ENCODE measurements at places on chromosomes 5 and 9.
A peak's percentile ranks its signal among the peaks of the same experiment; 100 is the strongest.

DNA sequence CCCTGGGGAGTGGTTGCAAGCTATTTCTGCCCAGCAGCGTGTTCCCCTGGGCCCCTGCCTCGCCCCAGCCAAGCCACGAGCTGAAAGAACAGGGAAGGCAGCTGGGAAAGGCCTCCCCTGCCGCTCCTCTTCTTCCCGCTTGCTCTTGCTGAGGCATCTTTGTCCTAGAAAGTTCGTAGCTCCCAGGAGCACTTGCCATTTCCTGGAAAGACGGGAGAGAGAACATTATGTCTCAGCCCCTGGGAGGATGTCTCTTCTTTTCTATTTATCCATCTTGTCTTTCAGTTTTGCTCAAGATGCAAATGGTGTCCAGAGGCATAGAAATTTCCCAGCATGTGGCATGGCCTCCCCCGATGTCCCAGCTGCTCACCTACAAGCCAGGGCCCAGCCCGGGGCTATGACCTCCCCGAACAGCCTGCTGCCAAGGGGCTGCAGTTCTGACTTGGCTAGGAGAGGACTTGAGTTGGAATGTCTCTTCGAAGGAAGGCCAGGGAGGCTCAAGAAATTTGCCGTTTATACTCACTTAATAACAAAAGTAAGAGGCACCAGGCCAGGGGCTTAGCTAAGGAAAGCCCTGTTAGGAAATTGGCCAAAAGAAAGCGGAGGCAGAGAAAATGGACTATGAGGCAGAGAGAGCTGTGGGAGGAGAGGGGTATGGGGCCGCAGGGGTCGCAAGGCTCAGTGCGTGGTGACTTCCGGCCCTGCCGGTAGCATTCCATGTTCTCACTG lies 87.3 kb downstream of the LIFR start:
- DNase-seq, result no peak

DNA sequence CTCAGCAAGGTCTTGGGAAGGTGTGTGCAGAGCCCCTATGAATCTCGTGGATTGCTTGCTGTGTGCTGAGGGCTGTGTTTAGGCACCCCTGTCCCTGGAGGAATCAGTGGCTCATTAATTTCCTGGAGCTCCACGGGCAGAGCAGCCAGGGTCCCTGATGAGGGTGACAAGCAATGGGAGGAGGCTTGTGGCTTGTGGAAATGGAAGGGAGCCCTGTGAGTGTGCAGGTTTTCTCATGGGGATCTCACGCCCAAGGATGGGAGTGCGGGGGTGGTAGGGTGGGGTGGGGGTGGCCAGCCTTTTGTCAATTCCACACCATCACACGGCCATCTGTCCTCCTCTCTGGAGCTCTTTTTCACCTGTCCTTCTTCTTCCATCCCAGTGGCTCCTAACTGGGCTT lies 25.3 kb downstream of the PHF2 start:
- no peak for DNase-seq

DNA sequence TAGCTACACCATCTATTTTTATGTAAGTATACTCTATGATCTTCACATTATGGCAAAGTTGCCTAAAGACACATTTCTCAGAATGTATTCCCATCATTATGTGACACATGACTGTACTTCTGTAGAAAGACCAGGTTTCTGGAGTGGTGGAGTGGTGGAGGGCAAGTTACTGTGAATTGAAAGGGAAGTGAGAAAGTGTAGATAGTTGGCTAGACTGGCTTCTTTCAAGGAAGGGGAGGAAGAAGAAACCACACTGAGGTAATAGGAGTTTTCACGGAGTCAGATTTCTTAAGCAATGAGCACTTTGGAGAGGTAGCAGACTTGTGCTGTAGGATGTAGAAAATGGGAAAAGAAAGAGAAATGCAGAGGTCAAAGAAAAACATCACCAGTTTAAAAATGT lies 50.9 kb upstream of the EQTN start:
- DNase-seq, result no peak

GRCh38 chr9:97984188-97985057 lies 1.3 kb downstream of the ANP32B start:
- peak; percentile 86 for DNase-seq

- no peak for DNase-seq
These were observed 196.4 kb downstream of the CDK5RAP2 start for GRCh38 chr9:120383611-120383998.

- DNase-seq, result no peak
These were observed 102.4 kb upstream of the SMC2 start for GRCh38 chr9:103991698-103992097.

DNA sequence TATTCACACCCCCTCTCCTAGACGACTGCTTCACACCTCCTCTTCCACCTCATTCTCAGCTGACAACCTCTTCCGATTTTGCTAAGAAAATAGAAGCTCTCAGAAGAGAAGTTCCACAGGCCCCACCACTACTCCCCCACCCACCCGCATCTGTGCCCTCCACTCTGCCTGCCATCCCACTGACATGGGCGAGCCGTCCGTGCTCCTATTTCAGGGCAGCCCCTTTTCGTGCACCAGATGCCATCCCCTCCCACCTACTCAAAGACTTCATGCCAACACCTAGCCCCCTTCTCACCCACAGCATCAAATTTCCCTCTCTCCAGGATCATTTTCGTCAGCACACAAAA lies 34.6 kb upstream of the JADE2 start:
- no peak for DNase-seq

DNA sequence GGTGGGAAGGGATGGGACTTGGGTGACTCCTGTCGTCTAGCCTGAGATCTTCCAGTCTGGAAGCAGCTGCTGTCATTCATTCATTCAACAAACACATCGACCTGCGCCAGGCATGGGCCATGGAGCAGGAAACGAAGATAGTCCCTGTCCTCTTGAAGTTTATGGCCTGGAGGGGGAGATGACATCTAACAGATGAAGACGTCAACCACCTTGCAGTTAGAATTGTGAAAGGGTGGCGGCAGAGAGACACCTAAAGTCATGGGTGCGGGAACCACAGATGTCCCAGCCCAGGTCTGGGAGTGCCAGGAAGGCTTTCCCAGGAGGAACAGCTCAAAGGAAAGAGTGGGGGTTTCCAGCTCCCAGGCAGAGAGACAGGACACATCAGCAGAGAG lies 21.0 kb upstream of the IER5L start:
- no peak for DNase-seq

DNA sequence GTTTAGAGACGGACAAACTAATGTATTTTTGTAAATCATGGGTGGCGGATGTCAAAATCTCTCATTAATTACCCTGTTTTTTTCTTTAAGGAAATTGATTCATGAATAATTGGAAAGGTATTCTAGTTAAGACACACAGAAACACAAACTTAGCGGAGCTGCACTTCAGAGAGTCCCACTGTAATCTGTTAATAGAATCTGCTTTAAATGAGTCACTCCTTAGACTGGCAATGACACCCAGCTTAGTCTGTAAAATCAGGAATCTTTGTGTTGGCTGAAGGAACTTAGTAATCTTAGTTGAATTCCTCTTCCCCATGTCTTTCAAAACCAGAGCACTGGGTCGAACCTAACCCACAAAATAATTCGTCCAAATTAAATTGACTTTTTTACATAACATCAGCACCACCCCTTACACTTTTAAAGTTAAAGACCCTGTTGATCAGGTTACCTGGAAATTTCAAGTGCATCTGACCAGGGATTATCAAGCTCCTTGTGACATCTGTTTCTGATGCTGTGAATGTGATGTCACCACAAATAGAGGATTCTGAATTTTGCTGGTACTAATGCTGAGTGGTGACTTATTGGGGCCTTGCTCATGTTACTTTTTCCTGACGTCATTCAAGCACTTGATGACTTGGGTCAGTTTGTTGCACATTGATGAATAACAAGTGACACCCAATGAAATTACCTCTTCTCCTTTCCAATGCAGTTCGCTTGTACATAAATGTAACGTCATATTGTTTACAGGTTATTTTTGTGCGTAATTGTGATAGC lies 313.6 kb downstream of the KCTD16 start:
- no peak for DNase-seq

- no peak for DNase-seq
These were observed 280.6 kb downstream of the EBF1 start for GRCh38 chr5:158819095-158819494.

DNA sequence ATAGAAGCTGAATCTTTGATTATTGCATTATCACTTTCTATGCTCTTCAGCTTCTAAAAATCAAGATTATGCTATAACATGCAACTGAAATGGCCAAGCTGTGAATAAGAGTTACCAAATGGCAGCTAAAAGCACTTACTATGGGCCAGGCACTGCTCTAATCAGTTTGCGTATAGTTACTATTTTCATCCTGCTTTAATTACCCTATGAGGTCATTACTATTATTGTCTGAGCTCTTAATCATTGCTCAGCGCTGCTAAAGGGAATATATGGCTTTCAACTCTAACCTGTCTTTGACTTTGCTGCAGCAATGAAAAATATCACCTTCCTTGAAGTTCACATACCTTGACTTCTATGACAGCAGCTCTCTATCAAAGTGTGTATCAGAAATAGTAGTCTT lies 210.8 kb downstream of the TRPM3 start:
- no peak for DNase-seq

DNA sequence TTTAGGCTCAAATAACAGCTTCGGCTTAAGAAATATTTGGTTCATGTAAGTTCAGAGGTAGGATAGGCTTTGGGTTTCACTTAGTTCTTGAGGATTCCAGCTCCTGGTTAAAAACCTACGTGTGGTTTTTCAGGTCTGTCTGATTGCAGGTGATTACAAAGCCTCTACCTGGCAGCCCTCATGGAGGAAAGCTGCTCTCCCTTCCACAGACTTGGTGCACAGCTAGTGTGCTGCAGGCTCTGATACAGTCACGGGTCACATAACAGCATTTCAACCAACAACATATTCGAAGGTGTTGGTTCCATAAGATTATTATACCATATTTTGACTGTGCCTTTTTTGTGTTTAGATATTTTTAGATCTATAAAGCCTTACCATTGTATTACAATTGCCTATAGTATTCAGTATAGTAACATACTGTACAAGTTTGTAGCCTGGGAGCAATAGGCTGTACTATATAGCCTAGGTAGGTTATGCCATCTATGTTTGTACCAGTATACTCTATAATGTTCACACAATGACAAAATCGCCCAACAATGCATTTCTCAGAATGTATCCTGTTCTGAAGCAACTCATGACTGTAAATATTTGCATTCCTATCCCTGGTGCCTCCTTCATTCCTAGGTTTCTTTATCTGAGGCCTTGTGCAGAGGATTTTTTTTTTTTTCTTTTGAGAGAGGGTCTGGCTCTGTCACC lies 8.0 kb upstream of the DCP2 start:
- DNase-seq, result no peak
